Ureter (tissue), 1 donor: ENCODE measurements at places on chromosomes 6 and 20. TPM values are rescaled to one million over a fixed set of nuclear protein-coding genes. Genes with fewer than 3 reads are reported as not detected.

ZNF341 gene
- total RNA-seq: 4.8 TPM

LSM14B gene
- total RNA-seq: 39.0 TPM

GTF3C6 gene
- total RNA-seq: 70.8 TPM

SLC44A4 gene
- 79.8 TPM for total RNA-seq

PHACTR1 gene
- 14.1 TPM for total RNA-seq

EPB41L1 gene
- 165 TPM for total RNA-seq

CDH26 gene
- 31.0 TPM for total RNA-seq

C6orf163 gene
- total RNA-seq: 7.7 TPM

GJA10 gene
- not detected for total RNA-seq

CCN2 gene
- 70.9 TPM for total RNA-seq

CST4 gene
- total RNA-seq: not detected

SYNDIG1 gene
- 4.6 TPM for total RNA-seq

PRSS35 gene
- total RNA-seq: 0.44 TPM

NNAT gene
- total RNA-seq: 0.52 TPM

ADGRG6 gene
- 145 TPM for total RNA-seq

TCP11 gene
- not detected for total RNA-seq

EPHA7 gene
- total RNA-seq: 4.6 TPM

SLC32A1 gene
- total RNA-seq: not detected

CARMIL1 gene
- 28.4 TPM for total RNA-seq

ADTRP gene
- total RNA-seq: 42.4 TPM

TRIM31 gene
- total RNA-seq: 0.78 TPM

MMP24 gene
- total RNA-seq: 0.55 TPM

NKAIN2 gene
- total RNA-seq: 0.73 TPM

NFKBIE gene
- 8.0 TPM for total RNA-seq

RNF39 gene
- total RNA-seq: 0.65 TPM
